HFFc6 (cell line): ENCODE measurements at places on chromosomes 6 and 20. TPM values are rescaled to one million over a fixed set of nuclear protein-coding genes. Genes with fewer than 3 reads are reported as not detected.

MAK gene
- total RNA-seq, result not detected in 3 replicates

C20orf202 gene
- not detected in 3 replicates for total RNA-seq

LYRM2 gene
- total RNA-seq, result 35.5 to 45.1 TPM (median 40.4 TPM) in 3 replicates

EDN1 gene
- 3.3 to 7.0 TPM (median 6.4 TPM) in 3 replicates for total RNA-seq

CGA gene
- 0.79 to 1.1 TPM (median 0.96 TPM) in 3 replicates for total RNA-seq

TTK gene
- 9.7 to 22.4 TPM (median 18.5 TPM) in 3 replicates for total RNA-seq

CYP39A1 gene
- not detected in 2 replicates for total RNA-seq

PRSS16 gene
- not detected in 3 replicates for total RNA-seq

SPATS1 gene
- not detected in 3 replicates for total RNA-seq

SYCP2L gene
- not detected in 2 replicates for total RNA-seq

SLC35D3 gene
- total RNA-seq, result not detected in 3 replicates

EYA2 gene
- total RNA-seq, result 0.08 to 0.46 TPM (median 0.13 TPM) in 3 replicates

ABCF1 gene
- 51.3 to 65.3 TPM (median 60.5 TPM) in 3 replicates for total RNA-seq

CLVS2 gene
- not detected in 2 replicates for total RNA-seq

GPX6 gene
- not detected in 3 replicates for total RNA-seq

PKIB gene
- not detected in 3 replicates for total RNA-seq

COL20A1 gene
- total RNA-seq, result not detected in 3 replicates

VSX1 gene
- total RNA-seq, result not detected in 3 replicates

MRAP2 gene
- total RNA-seq, result not detected in 3 replicates

ARMH2 gene
- total RNA-seq, result not detected in 3 replicates

PLAGL1 gene
- 26.6 and 27.2 TPM in 2 replicates for total RNA-seq

HLA-DMA gene
- 2.0 and 2.4 TPM in 2 replicates for total RNA-seq

CLDN20 gene
- not detected in 2 replicates for total RNA-seq

PPDPF gene
- 388 to 442 TPM (median 431 TPM) in 3 replicates for total RNA-seq

MUC22 gene
- not detected in 3 replicates for total RNA-seq

QRSL1 gene
- 9.0 to 10.5 TPM (median 9.0 TPM) in 3 replicates for total RNA-seq

TMEM170B gene
- 0.18 to 0.24 TPM (median 0.18 TPM) in 3 replicates for total RNA-seq

POU5F1 gene
- 0.17 and 0.42 TPM in 2 replicates for total RNA-seq

DDAH2 gene
- 42.9 to 47.4 TPM (median 46.4 TPM) in 3 replicates for total RNA-seq

GPSM3 gene
- 4.2 to 10.1 TPM (median 4.6 TPM) in 3 replicates for total RNA-seq

AKAP12 gene
- 2.9 to 7.0 TPM (median 6.5 TPM) in 3 replicates for total RNA-seq

TMEM244 gene
- not detected in 3 replicates for total RNA-seq

SGK2 gene
- not detected in 2 replicates for total RNA-seq

PSMB8 gene
- total RNA-seq, result 26.4 and 43.2 TPM in 2 replicates

COL21A1 gene
- not detected in 3 replicates for total RNA-seq

SLC22A23 gene
- total RNA-seq, result 0.16 to 0.20 TPM (median 0.18 TPM) in 3 replicates

LGSN gene
- total RNA-seq, result not detected in 3 replicates
